ENCODE measurements at places on chromosomes 13 and 19.

DNA sequence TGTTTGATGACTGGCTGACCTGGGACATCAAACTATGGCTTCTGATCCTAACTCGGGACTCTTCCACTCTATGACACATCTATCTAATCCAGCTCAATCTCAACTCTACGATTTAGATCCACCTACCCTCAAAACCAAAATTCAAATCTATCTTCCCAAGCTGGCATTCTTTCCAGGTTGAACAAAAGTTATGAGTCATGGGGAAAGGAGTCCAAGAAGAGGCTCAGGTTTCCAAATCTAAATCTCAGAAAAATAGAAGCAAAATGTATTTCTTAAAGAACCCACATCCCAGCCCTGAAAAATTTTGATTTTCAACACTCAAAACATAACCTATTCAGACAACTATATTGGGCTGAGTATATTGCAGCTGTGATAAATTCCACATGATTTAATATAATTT is 143.9 kb upstream of the IPO5 start:
- DNase-seq: peak; percentile 10

GRCh38 chr13:114194853-114195252 is 15.8 kb downstream of the CFAP97D2 start:
- no peak for DNase-seq

GRCh38 chr13:44936246-44936645 is 53.0 kb downstream of the NUFIP1 start:
- DNase-seq: no peak

DNA sequence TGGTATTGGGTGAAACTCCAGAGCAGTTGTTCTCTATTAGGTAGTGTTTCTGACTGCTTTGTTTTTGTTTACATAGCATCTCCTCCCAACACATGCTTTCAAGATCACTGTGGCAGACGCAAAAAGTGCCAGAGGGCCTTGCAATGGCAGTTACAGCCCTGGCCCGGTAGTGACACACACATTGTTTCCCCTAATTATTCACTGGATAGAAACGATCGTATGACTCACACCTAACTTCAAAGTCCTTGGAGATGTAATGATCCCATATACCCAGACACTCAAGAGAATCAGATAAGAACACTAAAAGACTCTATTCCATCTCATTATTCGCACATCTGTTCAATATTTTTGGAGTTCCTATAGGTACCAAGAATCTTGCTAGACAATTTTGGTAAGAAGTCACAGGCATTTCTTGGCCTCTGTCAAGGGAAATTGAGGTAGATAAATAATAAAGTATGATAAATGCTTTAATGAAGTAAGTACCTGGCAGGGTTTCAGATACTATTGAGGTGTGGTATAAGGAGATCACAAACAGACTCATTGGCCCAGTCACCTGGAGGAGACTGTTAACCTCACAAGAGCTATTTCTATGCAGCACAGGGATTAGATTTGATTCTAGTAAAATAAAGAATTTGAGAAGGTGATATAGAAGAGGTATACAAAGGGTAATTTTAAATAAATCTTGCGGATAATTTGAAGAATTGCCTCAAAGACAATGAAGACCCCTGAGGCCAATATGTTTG is 485.3 kb downstream of the SLITRK6 start:
- peak; percentile 64 for DNase-seq

GRCh38 chr19:40716031-40716481 is 630 bp downstream of the COQ8B start:
- DNase-seq: peak; percentile 98

- DNase-seq: no peak
Measured at GRCh38 chr19:4503825-4504170, 14.5 kb downstream of the PLIN4 start.

DNA sequence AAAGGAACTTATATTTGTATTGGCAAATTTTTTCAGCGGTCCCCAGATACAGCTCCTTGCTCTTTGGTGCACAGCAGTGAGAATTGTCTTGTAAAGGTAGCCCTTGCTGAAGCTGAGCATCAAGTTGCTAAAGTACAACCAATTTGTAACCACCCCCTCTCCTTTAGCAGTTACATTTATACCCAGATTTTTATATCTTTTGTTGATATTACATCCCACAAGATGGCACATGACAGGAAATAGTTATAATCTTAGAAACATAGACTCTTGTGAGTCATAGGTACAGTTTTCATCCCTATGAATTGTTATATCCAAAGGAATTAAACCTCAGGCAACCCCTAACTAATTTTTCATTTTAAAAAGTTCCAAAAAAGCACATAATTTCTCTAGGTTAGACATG is 523.0 kb upstream of the SLITRK1 start:
- DNase-seq: no peak

GRCh38 chr13:72125561-72125960 is 258.6 kb upstream of the DACH1 start:
- peak; percentile 86 for DNase-seq

DNA sequence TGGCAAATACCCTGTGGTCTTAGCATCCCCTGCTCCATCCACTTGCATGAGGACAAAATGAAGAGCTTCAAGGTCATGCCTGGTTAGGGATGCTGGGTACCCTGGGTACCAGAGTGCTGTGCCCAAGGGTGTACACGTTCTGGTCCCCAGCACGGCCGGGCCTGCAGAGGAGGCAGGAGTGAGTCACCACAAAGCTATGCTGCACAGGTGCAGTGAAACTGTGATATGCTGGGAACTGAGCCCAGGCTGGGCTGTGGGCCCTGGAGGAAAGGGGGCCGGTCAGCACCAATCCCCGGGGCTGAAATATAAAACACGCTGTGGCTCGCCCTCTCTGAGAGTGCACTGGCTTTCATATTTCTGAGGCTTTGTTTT is 95.1 kb downstream of the TSHZ3 start:
- DNase-seq: peak; percentile 86

- DNase-seq: no peak
Measured at GRCh38 chr13:100917011-100917410, 242.4 kb upstream of the TMTC4 start.

- no peak for DNase-seq
Measured at GRCh38 chr13:21117104-21117809, 55.9 kb upstream of the LATS2 start.

GRCh38 chr19:43763473-43763939 is 8.7 kb upstream of the SMG9 start:
- no peak for DNase-seq

DNA sequence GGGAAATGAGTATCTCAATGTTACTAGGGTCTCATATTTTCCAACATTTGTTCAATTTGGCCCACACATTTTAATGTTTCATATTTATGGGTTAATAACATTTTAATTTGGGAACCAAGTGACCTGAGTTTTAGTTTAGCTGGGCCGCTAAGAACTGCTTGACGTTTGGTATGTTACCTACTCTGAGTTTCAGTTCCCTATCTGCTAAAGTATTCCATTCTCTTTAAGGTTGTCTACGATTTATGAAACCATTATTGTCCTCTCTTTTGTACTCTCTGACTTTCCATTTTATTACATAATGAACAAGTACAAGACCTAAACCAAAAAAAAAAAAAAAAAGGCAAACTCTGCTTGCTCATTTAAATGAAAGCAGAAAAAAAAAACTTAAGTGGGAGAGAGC is 89.9 kb downstream of the FGF14 start:
- no peak for DNase-seq

DNA sequence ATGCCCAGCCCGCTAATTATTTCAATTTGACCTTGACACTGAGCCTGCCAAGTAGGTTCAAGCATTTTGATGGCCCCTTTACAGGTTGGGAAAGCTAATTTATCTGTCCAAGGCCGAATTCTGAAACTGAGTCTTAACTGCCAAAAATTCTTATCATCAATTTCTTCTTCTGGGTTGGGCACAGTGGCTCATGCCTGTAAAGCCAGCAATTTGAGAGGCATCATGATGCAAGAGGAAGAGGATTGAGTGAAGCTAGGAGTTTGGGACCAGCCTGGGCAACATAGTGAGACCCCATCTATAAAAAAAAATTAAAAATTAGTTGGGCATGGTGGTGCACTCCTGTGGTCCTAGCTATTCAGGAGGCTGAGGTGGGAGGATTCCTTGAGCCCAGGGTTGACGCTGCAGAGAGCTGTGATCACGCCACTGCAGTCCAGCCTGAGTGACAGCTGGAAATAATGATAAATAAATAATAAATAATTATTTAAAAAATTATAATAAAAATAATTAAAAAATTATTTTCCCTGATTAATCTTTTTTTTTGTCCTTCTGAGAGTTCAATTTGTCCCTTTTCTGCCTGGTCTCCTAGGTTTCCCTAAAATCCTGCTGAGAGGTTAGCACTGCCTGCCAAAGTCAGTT is 1.3 kb upstream of the LDLR start:
- no peak for DNase-seq

- DNase-seq: no peak
Measured at GRCh38 chr13:95533545-95534160, 18.9 kb upstream of the CLDN10 start.

GRCh38 chr19:33435706-33436359 is 62.3 kb downstream of the CEBPG start:
- DNase-seq: no peak

DNA sequence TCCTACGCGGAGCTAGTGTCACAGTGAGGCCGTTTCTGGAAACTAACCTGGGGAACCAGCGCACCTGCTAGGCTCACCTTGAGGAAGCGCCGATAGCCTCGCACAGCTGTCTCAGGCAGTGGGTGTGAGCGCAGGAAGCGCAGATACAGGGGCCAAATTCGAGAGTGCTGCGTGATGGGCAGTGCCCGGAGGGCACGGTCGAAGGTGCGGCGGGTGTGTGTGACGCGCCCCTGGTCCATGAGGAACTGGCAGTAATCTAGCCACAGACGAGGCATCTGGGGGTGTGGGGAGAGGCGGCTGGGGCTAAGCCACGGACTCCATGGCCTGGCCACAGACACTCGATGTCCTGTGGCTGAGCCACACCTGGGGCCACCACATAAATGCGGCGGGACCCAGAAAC is 2.2 kb downstream of the XAB2 start:
- DNase-seq: no peak

DNA sequence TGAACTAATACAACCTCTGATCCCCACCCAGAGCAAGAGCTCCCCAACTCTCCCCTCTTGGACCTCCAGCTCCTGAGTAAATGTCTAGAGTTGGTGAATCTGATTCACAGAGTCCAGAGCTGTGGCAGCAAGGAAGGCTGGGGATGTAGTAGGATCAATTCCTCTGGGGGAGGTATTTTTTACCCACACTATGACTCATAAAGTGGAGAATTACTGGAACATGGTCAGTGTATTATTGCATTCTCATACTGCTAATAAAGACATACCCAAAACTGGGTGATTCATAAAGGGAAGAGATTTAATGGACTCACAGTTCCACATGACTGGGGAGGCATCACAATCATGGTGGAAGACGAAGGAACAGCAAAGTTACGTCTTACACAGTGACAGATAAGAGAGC is 496.7 kb downstream of the EFNB2 start:
- peak; percentile 88 for DNase-seq

DNA sequence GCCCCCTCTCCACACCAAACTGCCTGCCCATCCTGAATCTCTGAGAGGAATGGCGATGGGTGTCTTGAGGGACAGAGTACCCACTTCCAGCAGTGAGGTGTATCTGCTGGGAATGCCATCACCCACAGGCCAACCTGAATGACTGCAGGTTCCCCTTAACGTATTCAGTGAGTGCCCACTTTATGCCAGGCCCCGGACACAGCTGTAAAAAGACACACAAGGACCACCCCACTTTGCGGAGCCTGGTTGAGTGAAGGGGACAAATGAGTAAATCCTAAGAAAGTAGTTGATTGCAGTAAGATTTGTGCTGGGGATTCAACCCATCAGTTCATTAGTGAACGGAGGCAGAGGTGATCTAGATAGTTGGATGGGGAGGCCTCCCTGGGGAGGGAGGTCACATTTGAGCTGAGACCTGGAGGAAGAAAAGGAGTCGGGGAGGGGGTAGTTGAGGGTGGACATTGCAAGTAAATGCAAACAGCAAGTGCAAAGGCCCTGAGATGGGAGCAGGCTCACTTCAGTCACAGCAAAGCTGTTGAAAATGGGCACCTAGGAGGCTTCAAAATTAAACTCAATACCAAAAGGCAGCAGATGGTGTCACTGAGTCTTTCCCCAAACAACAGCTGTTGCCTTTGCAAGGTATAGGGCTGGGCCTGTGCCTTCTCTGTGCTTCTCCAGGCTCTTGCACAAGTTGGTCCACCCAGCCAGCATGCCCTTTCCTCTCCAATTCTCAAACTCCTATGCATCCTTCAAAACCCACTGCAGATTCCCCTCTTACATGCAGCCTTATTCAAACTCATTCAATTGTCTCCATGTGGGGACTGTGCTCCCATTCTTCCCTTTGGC is 4.3 kb downstream of the GDF15 start:
- DNase-seq: no peak

DNA sequence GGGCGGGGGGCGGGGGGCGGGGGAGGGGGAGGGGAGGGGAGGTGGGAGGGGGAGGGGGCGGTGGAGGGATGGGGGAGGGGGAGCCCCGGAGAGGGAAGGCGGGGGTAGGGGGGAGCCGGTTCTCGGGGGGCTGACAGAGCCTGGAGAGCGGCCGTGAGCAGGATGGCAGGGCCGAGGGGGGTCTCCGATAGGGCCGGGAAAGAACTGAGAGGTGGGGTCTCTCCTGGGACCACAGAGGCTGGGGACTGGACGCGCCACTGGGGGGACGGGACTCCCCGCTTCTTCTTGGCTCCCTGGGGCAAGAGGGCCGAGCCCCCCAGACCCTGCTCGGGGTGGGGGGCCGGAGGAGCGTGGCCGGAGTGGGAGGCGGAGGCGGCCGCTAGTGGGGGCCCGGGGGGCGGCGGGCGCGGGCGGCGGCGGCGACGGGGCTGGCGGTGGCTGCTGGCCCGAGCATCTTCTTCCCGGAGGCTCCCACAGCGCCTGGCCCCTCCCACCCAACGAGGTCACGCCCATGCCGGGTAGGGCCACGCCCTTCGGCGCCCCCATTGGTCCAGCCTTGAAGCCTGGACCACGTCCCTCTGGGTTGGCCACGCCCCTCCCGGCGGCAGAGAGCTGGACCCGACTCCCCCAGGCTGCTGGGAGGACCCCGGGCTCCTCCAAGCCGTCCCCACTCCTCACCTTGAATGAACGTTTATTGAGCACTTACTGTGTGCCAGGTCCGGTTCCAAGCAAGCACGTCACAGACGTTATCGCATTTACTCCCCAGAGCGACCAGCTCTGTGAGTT is at the start of gene NOVA2:
Gene NOVA2, minus strand, starts transcription at position 313 of the 786 bp plus-strand sequence. CDS start 514 bp downstream, outside the sequence.
- peak; percentile 47 for DNase-seq

DNA sequence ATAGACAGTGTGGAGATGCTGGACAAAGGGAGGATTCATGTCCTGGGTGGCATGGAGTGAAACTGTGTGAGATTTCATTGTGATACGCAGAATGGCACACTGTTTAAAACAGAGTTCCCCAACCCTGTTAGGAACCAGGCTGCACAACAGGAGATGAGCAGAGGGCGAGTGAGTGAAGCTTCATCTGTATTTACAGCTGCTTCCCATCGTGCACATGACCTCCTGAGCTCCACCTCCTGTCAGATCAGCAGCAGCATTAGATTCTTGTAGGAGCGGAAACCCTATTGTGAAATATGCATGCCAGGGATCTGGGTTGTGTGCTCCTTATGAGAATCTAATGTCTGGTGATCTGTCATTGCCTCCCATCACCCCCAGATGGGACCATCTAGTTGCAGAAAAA is 72.5 kb downstream of the RAP2A start:
- no peak for DNase-seq

GRCh38 chr13:51747438-51748434 is 56.2 kb downstream of the DHRS12 start:
- no peak for DNase-seq
